ENCODE measurements at places on chromosomes 7 and 10.

- no peak for DNase-seq
These were observed 29.6 kb upstream of the ZNF488 start for GRCh38 chr10:47413531-47414226.

GRCh38 chr10:117578999-117579590, 36.5 kb downstream of the EMX2 start:
- DNase-seq, result no peak

DNA sequence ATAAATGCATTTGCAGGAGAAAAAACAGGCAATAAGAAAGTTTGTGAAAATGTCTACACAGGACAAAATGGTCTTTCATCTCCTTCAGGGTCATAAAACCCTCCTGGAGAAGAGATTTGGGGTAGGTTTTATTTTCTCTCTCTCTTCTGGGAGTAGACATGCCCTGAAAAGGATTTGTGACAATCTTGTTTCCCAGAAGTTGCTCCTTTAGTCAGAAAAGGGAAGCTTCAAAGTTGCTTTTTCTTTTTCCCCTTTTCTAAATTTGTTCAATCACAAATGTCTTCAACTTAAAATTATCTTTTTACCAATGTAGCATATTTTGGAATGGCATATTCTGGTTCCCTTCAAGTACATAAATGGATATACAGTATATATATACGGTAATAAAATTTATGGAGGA, 9.4 kb upstream of the ANKRD22 start:
- DNase-seq, result no peak

DNA sequence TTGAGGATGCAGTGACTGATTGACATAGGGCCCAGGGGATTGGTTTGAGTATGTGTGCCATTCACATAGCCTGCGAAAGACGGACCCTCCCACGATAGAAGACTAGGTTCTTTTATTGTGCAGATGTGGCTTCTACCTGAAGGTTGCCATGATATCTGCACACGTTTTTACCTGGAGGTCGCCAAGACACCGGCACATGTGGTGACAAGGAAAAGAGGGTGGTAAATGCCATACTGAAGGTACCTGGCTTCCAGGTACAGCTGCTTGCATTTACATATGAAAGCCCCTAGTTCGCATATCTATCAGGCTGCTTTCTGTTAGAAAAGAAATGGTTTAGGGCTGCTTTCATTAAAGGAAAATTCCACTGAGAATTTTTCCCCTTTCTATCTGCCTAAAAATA, 43.6 kb downstream of the ZNF22 start:
- no peak for DNase-seq

DNA sequence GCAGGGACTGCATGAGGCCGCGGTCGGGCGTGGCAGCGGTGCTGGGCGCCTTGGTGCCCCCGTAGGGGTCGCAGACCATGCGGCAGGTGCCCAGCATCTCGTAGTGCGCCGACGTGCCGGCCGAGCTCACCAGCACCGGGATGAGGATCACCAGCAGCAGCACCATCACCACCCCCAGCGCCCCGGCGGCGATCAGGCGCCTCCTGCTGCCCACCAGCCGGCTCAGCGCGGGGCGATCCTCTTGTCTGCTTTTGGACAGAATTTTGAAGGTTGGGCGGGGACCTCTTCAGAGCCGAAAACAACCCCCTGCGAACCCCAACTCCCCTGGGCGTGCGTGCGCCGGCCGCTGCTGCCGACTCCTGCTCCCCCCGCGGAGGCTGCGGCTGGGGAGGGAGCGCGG, 779 bp downstream of the C1QL3 start:
- no peak for DNase-seq

GRCh38 chr7:140348161-140348849, 50.0 kb downstream of the SLC37A3 start:
- no peak for DNase-seq

- DNase-seq, result no peak
These were observed 20.9 kb downstream of the MORN4 start for GRCh38 chr10:97612386-97612785.

GRCh38 chr7:108403597-108404217, 52.5 kb downstream of the NRCAM start:
- no peak for DNase-seq

DNA sequence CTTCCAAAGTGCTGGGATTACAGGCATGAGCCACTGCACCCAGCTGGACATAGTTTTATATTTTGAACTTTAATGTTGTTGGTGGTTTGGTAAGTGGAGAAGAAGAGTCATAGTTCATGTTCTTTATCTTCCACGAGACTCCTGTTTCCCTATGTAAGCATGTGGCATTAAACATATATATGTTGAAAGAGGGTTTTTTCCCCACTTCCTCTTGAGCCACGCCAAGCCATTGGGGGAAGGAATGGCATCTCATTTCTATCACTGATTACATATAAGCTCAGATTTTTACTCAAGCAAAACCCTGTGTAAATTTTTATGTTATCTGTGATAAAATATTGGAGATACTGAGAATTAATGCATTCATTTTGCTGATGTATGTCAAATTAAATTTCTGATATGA, 300.4 kb downstream of the PHF14 start:
- DNase-seq, result no peak

- DNase-seq, result no peak
These were observed 76.0 kb downstream of the SPDYE5 start for GRCh38 chr7:75567948-75568595.

DNA sequence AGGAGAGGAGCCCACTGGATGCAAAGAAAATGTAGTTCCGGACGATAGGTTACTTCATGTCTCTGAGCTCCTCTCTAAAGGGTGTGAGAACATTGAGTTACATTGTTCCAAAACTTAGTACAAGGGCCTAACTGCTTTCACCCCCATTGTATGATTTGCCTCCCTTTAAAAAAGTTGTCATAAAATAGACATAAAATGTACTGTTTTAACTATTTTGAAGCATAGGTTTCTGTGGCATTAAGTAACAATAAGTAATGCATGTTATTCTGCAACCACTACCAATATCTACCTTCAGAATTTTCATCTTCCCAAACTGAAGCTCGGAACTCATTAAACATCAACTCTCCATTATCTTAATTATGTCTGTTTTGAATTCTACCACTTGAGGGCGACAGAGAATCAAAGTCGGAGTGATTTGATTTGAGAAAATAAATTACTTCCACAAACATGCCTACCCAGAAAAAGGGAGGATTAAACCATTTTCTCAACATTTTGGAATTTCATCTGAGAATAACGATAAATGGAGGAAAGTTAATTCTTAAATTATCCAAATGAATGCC, 2.7 kb downstream of the IGFBP1 start:
- DNase-seq, result no peak

All from mucosa of gallbladder (tissue), 1 donor.